Suprapubic skin (tissue), 4 donors: ENCODE measurements at places on chromosomes 6 and 20. TPM values are rescaled to one million over a fixed set of nuclear protein-coding genes. Genes with fewer than 3 reads are reported as not detected.

DNA sequence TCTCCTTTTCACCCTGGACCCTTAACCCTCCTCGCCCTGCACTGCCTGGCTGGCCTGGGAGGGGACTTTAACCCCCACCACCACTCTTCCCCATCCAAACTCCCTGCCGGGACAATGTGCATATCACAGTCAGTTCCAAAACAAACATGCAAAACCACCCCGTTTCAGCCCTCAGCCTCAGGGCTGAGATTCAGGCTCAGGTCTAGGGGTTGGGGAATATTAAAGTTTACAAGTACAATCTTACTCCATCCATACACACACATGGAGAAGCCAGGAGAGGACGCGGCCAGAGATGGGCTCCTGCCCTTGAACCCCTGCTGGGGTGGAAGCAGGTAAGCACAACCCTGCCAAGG is 534 bp downstream of the KIAA1755 start:
- no peaks in the 10 kb centered on the region for H3K36me3 ChIP-seq
- DNase-seq, result peak; percentile 60
- peaks cover 16% of the 10 kb centered on the region for H3K4me1 ChIP-seq
- H3K4me3 ChIP-seq, result peak overlapping the region; percentile 46

DNA sequence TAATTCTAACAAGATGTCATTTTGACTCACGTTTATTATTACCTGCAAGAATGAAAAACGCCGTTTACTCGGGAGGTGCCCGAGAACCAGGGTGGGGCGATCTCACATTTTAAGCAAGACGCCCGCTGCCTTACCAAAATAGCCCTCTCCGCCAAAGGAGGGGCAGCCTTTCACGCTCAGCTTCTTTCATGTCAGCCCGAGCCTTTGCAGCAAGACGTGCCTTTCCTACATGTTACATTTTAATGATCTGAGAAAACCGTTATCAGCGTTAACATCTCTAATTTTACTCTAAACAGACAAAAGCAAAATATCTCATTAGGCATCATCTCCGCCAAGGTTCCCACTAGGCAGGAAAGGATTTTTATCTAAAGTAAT is 2.0 kb downstream of the BACH2 start:
- no peak overlapping the region for H3K27ac ChIP-seq
- peaks cover 17% of the 10 kb centered on the region for H3K4me1 ChIP-seq
- no peaks in the 10 kb centered on the region for H3K36me3 ChIP-seq
- peak overlapping the region; percentile 92 for H3K4me3 ChIP-seq

DNA sequence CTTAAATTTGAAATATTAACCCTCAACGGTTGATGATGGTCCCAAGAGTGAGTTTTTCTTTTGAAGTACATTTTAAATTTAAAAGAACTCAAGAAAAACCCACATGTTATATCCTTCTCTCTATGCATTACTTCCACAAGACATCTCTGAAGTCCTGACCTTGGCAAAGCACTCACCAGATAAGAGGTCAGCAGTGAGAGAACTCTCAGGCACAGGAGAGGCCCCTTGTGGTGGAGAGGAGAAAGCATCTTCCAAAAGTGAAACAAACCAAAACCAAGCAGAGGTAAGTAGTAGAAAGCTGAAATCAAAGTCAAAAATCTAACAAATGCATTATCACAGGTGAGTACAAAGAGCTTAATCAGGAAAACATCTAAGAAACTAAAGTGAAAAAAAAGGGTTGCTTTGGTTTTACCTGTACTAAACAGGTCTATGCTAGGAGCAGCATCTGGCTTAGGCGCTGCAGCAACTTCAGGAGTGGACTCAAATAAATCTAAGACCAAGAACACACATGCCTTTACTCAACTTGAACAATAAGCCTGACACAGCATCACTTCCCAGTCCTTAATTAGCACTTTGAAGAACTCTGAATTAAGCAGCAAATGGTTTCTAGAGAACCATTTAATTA is 80.5 kb downstream of the PRSS35 start:
- H3K36me3 ChIP-seq, result no peaks in the 10 kb centered on the region
- H3K27me3 ChIP-seq, result no peaks in the 10 kb centered on the region
- H3K27ac ChIP-seq, result no peak overlapping the region
- no peak overlapping the region for H3K4me3 ChIP-seq
- no peaks in the 10 kb centered on the region for H3K4me1 ChIP-seq

DNA sequence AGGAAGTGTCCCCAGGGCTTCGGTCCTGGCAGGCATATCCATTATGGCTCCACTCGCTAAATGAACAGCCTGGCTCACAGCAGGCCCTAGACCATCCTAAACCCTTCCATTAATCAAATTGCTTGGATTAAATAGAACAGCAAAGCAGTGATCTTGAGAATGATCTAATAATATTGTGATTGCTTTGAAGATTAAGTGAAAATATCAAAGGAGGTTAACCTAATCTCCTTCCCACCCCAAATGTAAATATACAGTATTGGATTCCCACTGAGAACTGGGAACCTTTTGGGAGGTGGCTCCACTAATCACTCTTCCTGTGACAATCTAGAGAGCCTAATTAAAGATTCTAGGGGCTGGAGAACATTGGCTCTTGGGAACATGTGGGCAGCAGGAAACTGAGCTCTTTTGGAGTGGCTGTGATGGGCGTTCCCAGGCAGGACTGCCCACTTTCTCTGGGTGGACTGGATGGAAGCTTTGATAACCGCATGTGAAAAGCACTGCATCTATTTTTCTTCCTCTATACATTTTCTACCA is 68.3 kb upstream of the FRMD1 start:
- no peak overlapping the region for H3K4me3 ChIP-seq
- H3K4me1 ChIP-seq, result no peaks in the 10 kb centered on the region
- H3K27ac ChIP-seq, result no peak overlapping the region
- peaks cover 17% of the 10 kb centered on the region for H3K27me3 ChIP-seq
- no peaks in the 10 kb centered on the region for H3K36me3 ChIP-seq

GRCh38 chr6:131519670-131520436 is 53.2 kb upstream of the ARG1 start:
- DNase-seq, result no peak
- H3K27me3 ChIP-seq, result no peaks in the 10 kb centered on the region
- H3K4me3 ChIP-seq, result no peak overlapping the region
- no peaks in the 10 kb centered on the region for H3K4me1 ChIP-seq
- H3K36me3 ChIP-seq, result no peaks in the 10 kb centered on the region

GRCh38 chr20:11159728-11160127 is 485.9 kb upstream of the JAG1 start:
- peak overlapping the region; percentile 52 for H3K27ac ChIP-seq
- H3K4me3 ChIP-seq, result no peak overlapping the region
- no peak for DNase-seq
- H3K27me3 ChIP-seq, result no peaks in the 10 kb centered on the region

Gene CLIC5
- total RNA-seq, result 0.45 TPM

Gene NR2E1
- total RNA-seq, result 0.38 TPM
